Right atrium auricular region (tissue), 2 donors: ENCODE measurements at places on chromosomes 11 and 22.

GRCh38 chr11:58358969-58359368, at the start of gene OR5B17:
OR5B17 (minus strand) TSS chr11:58359069; CDS start chr11:58359069, 0 bp downstream.
- DNase-seq = no peak

- DNase-seq = no peak
These were observed 23.5 kb downstream of the CHST1 start for GRCh38 chr11:45641961-45642360.

GRCh38 chr22:42283278-42284201, 13.1 kb upstream of the TCF20 start:
- no peak for DNase-seq

- no peak for DNase-seq
These were observed 1003.7 kb downstream of the BRD1 start for GRCh38 chr22:48823941-48824340.
